ENCODE measurements at places on chromosomes 12 and 14. TPM values are rescaled to one million over a fixed set of nuclear protein-coding genes. Genes with fewer than 3 reads are reported as not detected.

Gene KRT71
- not detected for total RNA-seq

Gene FAM90A1
- total RNA-seq, result not detected

- DNase-seq, result no peak
Observed at GRCh38 chr12:27221625-27222387, 22.3 kb upstream of the STK38L start.

DNA sequence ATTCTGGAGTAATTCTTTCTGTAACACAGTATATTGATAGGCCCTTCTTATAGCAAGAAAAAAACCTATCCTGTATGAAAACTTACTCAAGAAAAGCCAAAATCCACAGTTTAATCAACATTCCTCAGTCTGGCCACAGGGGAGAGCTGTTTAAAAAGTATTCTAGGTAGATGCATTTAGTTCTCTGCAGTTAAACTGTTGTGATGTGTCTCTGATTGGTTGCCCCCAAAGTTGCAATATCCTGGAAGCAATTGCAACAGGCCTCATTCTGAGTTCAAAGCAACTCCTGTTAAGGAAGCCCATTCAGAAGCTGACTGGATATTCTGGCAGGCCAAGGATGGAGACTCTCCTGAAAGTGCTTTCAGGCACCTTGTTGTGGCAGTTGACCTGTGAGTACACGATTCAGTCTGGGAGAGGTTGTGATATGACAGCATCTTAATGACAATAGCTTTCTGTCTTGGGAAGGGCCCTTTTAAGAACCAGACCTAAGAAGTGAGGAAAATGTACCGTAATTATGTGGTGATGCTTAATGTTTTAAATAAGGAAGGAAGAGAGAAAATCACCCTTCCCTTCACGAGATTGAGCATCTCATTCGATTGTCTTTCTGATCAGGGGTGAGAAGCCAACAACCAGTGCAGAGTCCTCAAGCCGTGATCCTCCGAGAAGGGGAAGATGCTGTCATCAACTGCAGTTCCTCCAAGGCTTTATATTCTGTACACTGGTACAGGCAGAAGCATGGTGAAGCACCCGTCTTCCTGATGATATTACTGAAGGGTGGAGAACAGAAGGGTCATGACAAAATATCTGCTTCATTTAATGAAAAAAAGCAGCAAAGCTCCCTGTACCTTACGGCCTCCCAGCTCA lies 420.7 kb downstream of the DAD1 start:
- no peak for DNase-seq

GRCh38 chr14:61335049-61335448 lies 13.7 kb downstream of the PRKCH start:
- no peak for DNase-seq

- DNase-seq, result no peak
Observed at GRCh38 chr12:130686511-130686991, 29.5 kb downstream of the RIMBP2 start.

All from cardiac septum (tissue), 1 donor.